Osteocyte (in vitro differentiated cells): ENCODE measurements at places on chromosomes 6 and 20. TPM values are rescaled to one million over a fixed set of nuclear protein-coding genes. Genes with fewer than 3 reads are reported as not detected.
A peak's percentile ranks its signal among the peaks of the same experiment; 100 is the strongest.

DNA sequence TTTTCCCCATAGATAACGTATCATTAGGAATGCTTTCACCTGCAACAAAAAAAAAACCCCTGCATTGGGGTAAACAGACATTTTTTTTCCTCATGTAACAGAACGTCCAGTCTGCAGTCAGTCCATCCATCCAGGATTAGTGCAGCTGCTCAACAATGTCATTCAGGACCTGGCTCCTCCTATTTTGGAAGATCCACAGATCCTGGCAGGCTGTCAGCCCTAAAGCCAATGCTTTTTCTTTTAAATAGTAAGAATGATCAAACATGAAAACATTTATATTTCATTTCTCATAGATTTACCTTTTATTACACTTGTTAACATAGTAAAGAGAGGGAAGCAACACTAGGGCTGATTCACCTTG is 116.5 kb upstream of the CCDC28A start:
- no peak for DNase-seq
- no peak overlapping the region for H3K4me3 ChIP-seq
- H3K27ac ChIP-seq, result no peak overlapping the region
- H3K36me3 ChIP-seq, result no peaks in the 10 kb centered on the region
- H3K27me3 ChIP-seq, result no peaks in the 10 kb centered on the region

DNA sequence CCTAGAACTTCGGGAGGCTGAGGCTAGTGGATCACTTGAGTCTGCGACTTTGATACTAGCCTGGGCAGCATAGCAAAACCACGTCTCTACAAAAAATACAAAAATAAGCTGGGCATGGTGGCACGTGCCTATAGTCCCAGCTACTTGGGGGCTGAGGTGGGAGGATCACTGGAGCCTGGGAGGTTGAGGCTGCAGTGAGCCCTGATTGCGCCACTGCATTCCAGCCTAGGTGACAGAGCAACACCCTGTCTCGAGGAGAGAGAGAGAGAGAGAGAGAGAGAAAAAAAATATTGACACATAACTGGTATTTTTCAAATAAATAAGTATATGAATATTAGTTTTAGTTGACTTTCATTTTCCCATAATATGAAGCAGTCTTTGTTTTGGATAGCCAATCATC is 222.2 kb downstream of the BTBD9 start:
- no peaks in the 10 kb centered on the region for H3K27me3 ChIP-seq
- H3K4me1 ChIP-seq, result peaks cover 2% of the 10 kb centered on the region
- no peak overlapping the region for H3K4me3 ChIP-seq

Gene PHACTR1
- 1.0 and 1.6 TPM in 2 replicates for total RNA-seq

GRCh38 chr6:137218473-137218916 is 690 bp downstream of the IFNGR1 start:
- peaks cover 50% of the 10 kb centered on the region for H3K4me1 ChIP-seq
- no peaks in the 10 kb centered on the region for H3K27me3 ChIP-seq
- H3K36me3 ChIP-seq, result no peaks in the 10 kb centered on the region
- H3K4me3 ChIP-seq, result peak overlapping the region; percentile 92

- H3K36me3 ChIP-seq, result peaks cover 10% of the 10 kb centered on the region
- H3K27me3 ChIP-seq, result no peaks in the 10 kb centered on the region
- H3K4me1 ChIP-seq, result peaks cover 54% of the 10 kb centered on the region
- H3K4me3 ChIP-seq, result no peak overlapping the region
Measured at GRCh38 chr6:128239146-128239545, 281.3 kb downstream of the PTPRK start.
